ENCODE measurements at places on chromosomes 11 and 22. TPM values are rescaled to one million over a fixed set of nuclear protein-coding genes. Genes with fewer than 3 reads are reported as not detected.

The SCARF2 gene
- 0.54 TPM for total RNA-seq

The GP1BB gene
- total RNA-seq, result not detected

The TMEM132A gene
- total RNA-seq, result 0.52 TPM

The TRIM48 gene
- total RNA-seq, result not detected

The RRP7A gene
- total RNA-seq, result 88.2 TPM

The CCDC88B gene
- 152 TPM for total RNA-seq

GRCh38 chr11:133127741-133128140 is 404.6 kb downstream of the OPCML start:
- no peak for DNase-seq
- no peaks in the 10 kb centered on the region for H3K27me3 ChIP-seq

DNA sequence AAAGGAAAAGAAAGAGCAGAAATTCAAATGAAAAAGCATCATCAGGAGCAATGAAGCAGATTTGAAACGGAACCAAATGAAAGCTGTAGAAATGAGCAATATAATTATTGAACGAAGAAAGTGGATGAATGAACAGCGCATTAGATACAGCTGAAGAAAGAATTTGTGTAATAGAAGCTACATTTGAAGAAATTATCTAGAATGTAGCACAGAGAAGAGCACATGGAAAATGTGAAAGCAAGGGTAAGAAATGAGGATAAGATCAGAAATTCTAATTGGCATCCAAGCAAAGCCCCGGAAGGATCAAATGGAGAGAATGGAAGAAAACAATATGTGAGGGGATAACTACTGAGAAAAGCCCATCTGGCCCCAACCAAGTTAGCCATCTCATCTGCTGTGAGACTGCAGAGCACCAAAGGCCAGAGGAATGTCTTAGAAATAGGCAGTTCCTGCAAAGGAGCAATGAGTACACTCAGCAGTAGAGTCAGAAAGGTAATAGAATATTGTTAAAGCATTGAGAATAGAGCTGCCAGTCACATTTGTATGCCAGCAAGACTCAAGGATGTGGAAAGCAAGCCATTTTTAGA is 51.9 kb downstream of the MED15 start:
- H3K36me3 ChIP-seq, result peaks cover 74% of the 10 kb centered on the region
- H3K27me3 ChIP-seq, result no peaks in the 10 kb centered on the region
- DNase-seq, result no peak
- H3K4me1 ChIP-seq, result peaks cover 87% of the 10 kb centered on the region
- H3K4me3 ChIP-seq, result no peak overlapping the region

- peaks cover 16% of the 10 kb centered on the region for H3K4me1 ChIP-seq
- DNase-seq, result no peak
- no peak overlapping the region for H3K4me3 ChIP-seq
- no peaks in the 10 kb centered on the region for H3K36me3 ChIP-seq
- no peak overlapping the region for H3K27ac ChIP-seq
- peaks cover 46% of the 10 kb centered on the region for H3K27me3 ChIP-seq
Measured at GRCh38 chr11:46294365-46295309, 17.2 kb downstream of the CREB3L1 start.

- H3K27me3 ChIP-seq, result no peaks in the 10 kb centered on the region
- H3K36me3 ChIP-seq, result peaks cover 3% of the 10 kb centered on the region
- H3K4me3 ChIP-seq, result peak overlapping the region; percentile 99
Measured at GRCh38 chr22:39144101-39144767, 8.2 kb downstream of the CBX7 start.

DNA sequence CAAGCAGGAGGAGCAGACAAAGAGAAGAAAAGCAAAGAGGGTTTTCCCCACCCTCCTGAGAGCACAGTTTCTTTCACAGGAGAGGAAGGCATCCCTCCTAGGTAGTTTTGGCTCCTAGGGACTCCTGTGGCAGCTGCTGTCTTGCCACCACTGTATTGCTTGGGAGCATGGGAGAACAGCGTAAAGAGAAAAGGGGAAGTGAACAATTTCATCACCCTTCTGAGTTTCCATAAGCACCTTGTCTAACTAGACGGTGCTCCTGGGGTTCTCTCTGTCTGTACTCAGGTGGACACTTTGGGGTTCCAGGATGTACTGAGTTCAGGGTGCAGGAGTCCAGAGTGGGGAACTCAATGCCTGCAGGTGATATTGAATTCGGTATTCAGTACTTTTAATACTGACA is 1430.5 kb downstream of the TBC1D22A start:
- H3K4me1 ChIP-seq, result peaks cover 3% of the 10 kb centered on the region
- peaks cover 5% of the 10 kb centered on the region for H3K27me3 ChIP-seq
- no peak for DNase-seq
- H3K27ac ChIP-seq, result no peak overlapping the region
- H3K36me3 ChIP-seq, result no peaks in the 10 kb centered on the region

DNA sequence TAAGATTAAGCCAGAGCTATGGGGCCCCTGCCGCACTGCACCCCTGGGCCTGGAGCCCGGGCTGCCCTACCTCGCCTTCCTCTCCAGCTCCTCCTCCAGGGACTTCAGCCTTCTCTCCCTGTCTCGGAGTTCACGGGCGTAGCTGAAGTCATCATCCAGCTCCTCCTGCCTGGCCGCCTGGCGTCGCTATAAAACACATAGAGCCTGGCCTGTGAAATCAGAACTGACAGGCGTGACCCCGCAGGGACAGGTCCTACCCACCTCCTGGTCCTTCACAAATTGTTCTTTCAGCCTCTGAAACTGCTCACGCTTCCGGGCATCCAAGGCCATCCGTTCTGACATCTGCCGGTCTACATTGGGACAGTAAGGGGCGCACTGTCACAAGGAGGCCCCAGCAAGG is 20.8 kb downstream of the TUBGCP6 start:
- no peak overlapping the region for H3K4me3 ChIP-seq
- no peak for DNase-seq
- H3K27me3 ChIP-seq, result no peaks in the 10 kb centered on the region
- H3K27ac ChIP-seq, result peak overlapping the region; percentile 9
- no peaks in the 10 kb centered on the region for H3K4me1 ChIP-seq
- H3K36me3 ChIP-seq, result peaks cover 15% of the 10 kb centered on the region

DNA sequence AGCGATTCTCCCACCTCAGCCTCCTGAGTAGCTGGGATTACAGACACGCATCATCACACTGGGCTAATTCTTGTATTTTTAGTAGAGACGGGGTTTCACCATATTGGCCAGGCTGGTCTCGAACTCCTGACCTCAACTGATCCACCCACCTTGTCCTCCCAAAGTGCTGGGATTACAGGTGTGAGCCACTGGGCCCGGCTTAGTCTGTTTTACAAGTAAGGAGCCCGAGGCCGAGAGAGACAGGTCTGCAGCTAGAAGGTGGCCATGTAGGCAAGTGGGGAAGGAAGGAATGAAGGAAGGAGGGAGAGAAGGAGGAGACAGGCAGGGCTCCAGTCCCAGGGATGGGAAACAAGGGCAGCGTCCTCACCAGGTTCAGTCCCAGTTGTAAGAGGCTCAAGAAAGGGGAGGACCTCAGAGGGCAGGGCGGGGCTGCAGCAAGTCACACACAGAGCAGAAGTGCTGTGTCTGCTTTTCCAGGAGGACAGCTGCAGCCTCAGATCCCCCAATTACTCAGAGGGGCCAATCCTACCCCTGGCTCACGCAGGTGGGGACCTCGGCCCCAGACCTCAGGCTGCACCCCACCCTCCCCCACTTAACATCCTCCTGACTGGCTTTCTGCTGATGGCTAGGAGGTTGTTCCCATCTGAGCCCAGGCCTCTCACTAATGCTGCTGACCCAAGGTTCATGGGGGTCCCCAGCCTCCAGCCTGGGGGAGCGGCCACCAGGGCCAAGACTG is 53.8 kb upstream of the PRR5 start:
- H3K4me1 ChIP-seq, result no peaks in the 10 kb centered on the region
- H3K4me3 ChIP-seq, result no peak overlapping the region
- no peak overlapping the region for H3K27ac ChIP-seq

DNA sequence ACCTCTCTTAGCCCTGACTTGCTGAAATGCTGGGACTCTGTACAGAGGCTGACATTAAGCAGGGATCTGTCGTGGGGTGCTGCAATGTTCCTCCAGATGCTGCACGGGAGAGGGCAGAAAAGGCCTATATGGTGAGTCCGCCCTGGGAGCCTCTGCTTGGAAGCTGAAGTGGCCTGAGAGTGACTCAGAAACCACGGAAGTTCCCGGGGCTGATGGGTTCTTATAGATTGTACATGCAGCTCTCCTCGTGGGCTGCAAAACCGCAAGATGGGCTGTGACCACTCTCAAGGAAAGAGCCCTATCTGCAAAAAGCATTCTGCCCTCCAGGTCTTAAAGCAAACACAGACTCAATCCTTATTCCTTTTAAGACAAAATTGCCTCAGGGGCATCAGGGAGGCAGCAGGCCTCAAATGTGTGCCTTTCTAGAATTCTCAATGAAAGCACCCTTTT is 5.8 kb upstream of the SLC43A3 start:
- H3K36me3 ChIP-seq, result no peaks in the 10 kb centered on the region
- peak; percentile 62 for DNase-seq
- H3K27me3 ChIP-seq, result peaks cover 12% of the 10 kb centered on the region
- H3K4me3 ChIP-seq, result no peak overlapping the region

GRCh38 chr11:94664346-94664745 is 97.2 kb downstream of the PIWIL4 start:
- no peak overlapping the region for H3K27ac ChIP-seq
- H3K27me3 ChIP-seq, result peaks cover 31% of the 10 kb centered on the region
- no peak for DNase-seq
- H3K36me3 ChIP-seq, result no peaks in the 10 kb centered on the region
- no peak overlapping the region for H3K4me3 ChIP-seq
- peaks cover 4% of the 10 kb centered on the region for H3K4me1 ChIP-seq

DNA sequence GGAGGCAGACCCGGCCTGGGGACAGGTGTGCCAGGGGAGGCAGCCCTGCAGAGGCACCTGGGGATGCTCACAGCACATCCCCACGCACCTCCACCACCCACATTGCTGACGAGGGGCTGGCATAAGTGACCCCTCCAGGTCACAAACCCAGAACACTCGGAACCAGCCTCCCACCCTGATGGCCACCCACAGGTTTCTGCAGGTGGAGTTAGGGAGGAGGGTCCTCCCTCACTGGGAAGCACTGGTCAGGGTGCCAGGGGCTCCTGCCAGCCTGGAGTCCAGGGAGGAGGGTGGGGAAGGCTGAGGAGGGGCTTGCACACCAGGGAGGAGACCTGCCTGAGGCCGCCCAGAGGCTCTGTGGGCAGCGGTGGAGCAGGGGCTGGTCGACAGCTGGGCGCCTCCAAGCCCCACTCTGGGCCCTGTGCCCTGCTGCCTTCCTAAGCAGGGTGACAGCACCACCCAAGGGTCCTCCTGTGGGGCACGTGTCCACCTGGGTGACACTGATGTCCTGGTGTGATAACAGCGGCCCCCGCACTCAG is 51.0 kb upstream of the CARS1 start:
- H3K36me3 ChIP-seq, result no peaks in the 10 kb centered on the region
- DNase-seq, result no peak
- H3K4me3 ChIP-seq, result no peak overlapping the region
- H3K4me1 ChIP-seq, result no peaks in the 10 kb centered on the region
- no peak overlapping the region for H3K27ac ChIP-seq

DNA sequence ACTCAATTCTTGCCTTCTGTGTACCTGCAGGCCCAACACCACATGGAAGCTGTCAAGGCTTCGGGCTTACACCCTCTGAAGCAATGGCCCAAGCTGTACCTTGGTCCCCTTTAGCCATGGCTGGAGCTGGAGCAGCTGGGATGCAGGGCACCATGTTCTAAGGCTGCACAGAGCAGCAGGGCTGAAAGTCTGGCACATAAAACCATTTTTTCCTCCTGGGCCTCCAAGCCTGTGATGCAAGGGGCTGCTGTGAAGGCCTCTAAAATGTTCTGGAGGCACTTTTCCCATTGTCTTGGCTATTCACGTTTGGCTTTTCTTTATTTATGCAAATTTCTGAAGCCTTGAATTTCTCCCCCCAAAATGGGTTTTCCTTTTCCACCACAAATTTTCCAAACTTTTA is 102.1 kb upstream of the SLC5A12 start:
- H3K36me3 ChIP-seq, result no peaks in the 10 kb centered on the region
- no peak overlapping the region for H3K4me3 ChIP-seq
- H3K27ac ChIP-seq, result no peak overlapping the region
- no peaks in the 10 kb centered on the region for H3K4me1 ChIP-seq

DNA sequence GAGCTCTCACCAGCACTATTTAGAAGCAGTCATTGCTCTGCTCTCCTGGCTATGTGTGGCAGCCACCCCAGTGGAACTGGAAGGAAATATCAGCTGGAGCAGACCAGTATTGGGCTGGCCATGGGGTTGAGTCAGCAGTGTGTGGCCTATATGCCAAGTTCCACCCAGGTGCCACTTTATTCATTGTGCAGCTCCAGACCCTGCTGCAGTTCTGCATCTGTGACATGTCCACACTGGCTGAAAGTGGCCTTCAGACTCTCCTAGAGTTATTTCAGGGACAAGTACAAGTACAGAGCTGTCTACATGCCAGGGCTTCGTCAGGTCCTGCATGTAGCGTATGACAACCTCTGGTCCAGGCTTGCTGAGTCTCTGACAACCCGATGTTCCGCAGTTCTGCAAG is 55.2 kb downstream of the CABIN1 start:
- DNase-seq, result no peak
- no peak overlapping the region for H3K4me3 ChIP-seq
- H3K4me1 ChIP-seq, result peaks cover 17% of the 10 kb centered on the region

DNA sequence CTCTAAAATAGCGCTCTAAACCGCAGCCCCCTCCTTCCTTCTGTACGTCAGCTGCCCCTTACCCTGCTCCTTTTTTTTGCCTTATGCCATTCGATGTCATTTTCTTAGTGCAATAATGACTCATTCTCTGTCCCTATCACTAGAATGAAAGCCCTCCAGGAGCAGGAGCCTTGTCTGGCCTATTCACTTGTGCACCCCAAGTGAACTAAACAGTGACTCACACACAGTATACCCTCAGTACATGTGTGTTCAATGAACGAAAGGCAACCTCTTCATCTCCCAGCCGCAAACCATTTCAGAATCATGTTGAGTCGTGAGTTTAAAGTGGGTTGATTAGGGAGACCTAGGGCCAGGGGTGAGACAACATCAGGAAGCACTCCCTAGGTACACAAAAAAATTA is 50.7 kb upstream of the SPATA19 start:
- peak; percentile 26 for DNase-seq
- H3K27ac ChIP-seq, result no peak overlapping the region
- H3K36me3 ChIP-seq, result peaks cover 2% of the 10 kb centered on the region
- no peaks in the 10 kb centered on the region for H3K27me3 ChIP-seq
- peaks cover 8% of the 10 kb centered on the region for H3K4me1 ChIP-seq
- H3K4me3 ChIP-seq, result no peak overlapping the region

DNA sequence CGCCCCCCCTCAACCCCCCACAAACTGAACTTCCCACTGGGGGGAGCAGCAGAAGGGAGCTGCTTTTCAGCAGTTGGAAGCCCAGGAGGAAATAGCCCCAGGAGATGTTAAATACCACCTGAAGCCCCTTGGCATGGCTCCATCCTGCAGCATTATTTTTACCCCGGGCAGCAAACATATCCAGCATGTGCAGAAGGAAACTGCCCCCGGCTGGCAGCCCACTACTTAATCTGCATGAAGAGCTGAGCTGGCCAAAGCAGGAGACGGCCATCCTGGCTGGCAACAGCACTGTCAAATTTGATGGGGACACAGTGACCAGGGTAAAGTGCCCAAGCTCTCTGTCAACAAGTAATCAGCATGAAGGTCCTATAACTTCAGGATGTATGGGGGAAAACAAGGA is 32.0 kb downstream of the BUD13 start:
- peak; percentile 27 for DNase-seq
- no peak overlapping the region for H3K4me3 ChIP-seq
- peaks cover 4% of the 10 kb centered on the region for H3K36me3 ChIP-seq

- H3K4me3 ChIP-seq, result no peak overlapping the region
- no peak overlapping the region for H3K27ac ChIP-seq
- no peaks in the 10 kb centered on the region for H3K4me1 ChIP-seq
- DNase-seq, result peak; percentile 28
- peaks cover 23% of the 10 kb centered on the region for H3K27me3 ChIP-seq
Measured at GRCh38 chr22:39732625-39733024, 160.9 kb downstream of the ENTHD1 start.
